T-helper 9 cell (primary cell): ENCODE measurements at places on chromosomes 7 and 10.
A peak's percentile ranks its signal among the peaks of the same experiment; 100 is the strongest.

- no peak for DNase-seq
These were observed 31.7 kb upstream of the INSIG1 start for GRCh38 chr7:155265961-155266360.

- DNase-seq, result no peak
These were observed 73.4 kb downstream of the SGMS1 start for GRCh38 chr10:50550291-50550839.

GRCh38 chr10:5910323-5911100, 20.5 kb downstream of the FBH1 start:
- DNase-seq, result no peak

- no peak for DNase-seq
These were observed 262.7 kb upstream of the CHRM2 start for GRCh38 chr7:136605532-136606329.

GRCh38 chr10:2387261-2387660, 649.9 kb upstream of the ADARB2 start:
- DNase-seq, result no peak

- DNase-seq, result no peak
These were observed 13.4 kb downstream of the C10orf71 start for GRCh38 chr10:49312246-49312869.

DNA sequence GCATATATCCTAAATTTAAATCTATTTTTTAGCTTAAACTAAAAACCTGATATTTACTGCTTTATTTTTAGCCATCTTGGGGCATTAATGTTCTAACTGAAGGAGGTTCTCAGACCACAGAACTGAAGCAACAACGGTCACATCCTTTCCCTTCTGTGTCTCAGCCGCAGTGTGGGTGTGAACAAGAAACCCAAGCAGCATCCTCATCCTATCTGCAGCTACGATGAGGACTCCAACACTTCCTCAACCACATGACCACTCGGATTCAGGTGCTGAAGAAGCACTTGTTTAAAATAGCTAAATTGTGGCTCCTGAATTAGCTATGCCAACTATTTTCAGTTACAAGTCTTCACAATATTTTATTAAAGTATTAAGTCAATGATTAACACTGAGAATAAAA, 5.3 kb downstream of the ESYT2 start:
- peak; percentile 50 for DNase-seq

GRCh38 chr10:43754569-43755260, 106.0 kb upstream of the ZNF32 start:
- DNase-seq, result no peak

DNA sequence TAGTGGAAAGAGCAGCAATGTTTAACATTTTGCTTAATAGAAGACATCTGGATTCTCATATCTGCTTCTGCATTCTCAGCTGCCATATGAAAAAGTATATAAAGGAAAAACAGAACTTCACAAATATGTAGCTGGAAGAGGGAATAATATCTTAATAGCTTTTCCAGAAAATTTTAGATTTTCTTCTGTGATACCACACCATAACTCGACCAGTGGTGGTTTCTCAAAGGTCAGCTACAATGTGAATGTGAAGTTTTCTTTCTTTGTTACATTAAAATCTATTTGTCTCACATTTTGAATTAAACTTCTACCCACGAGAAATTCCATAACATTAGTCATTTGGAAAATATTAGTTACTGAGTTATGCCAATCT, 339.8 kb downstream of the PARD3 start:
- no peak for DNase-seq

DNA sequence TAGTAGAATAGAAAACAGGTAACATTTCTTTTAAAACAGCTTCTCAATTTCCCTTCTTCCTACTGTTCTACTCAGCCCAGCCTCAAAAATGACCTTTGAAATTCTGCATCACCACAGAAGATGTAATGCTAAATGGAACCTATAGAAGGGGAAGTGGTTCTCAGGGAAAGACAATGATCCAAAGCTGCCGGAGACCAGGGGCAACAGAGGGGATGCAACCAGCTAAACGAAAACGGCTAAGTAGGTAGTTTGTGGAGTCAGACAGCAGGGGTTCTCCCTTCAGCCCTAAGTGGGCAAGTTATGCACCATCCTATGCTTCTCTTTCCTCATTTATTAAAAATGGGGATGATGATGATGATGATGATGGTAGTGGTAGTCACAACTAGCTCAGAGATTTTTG, 214.3 kb downstream of the ELMO1 start:
- DNase-seq, result no peak

DNA sequence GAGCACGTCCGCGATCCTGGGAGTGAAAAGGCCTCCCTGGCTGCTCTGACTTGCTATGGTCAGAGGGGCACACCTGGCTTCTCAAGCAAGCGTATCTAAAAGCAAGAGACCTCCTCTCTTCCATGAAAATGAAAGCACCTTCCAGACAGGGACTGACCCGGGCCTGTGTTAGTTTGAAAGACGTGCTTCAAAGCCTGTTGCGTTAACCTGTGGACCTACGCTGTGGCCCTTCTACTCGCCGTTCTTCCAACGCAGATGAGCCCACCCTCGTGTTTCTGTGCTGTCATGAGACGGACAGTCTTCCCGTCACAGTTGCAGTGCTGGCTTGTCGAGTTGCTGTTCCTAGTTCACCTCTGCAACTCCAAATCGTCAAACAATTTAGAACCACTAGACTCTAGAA, 15.5 kb upstream of the GDI2 start:
- no peak for DNase-seq

GRCh38 chr7:2353936-2354185, 766 bp upstream of the EIF3B start:
- peak; percentile 84 for DNase-seq

DNA sequence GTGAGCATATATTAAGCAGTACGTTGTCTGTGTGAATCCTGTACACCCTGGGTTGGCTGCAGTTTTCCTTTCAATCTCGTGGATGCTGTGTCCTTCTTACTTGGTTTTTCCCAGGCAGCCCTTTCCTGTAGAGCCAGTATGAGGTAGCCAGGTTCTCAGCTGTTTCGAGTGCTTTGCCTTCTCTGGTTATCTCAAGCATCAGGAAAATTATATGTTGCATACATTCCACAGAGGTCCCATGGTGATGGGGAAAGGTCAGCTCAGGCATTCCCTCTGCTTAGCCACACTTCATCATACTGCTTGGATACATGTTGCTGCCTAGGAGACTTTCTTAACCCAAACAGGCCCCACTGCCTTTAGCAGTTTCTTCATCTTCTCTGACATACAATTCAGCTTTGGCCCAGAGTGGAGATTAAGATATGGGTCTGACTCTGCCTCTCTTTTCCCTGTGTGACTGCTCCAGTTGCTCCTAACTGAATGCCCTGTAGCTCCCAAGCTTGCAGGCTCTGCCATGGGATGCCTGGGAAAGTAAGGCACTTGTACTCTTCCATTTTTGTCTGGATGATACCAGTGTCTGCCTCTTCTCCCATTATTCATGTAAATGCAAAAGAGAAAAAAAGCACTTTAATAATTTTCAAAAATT, 11.3 kb downstream of the GNAI1 start:
- no peak for DNase-seq

DNA sequence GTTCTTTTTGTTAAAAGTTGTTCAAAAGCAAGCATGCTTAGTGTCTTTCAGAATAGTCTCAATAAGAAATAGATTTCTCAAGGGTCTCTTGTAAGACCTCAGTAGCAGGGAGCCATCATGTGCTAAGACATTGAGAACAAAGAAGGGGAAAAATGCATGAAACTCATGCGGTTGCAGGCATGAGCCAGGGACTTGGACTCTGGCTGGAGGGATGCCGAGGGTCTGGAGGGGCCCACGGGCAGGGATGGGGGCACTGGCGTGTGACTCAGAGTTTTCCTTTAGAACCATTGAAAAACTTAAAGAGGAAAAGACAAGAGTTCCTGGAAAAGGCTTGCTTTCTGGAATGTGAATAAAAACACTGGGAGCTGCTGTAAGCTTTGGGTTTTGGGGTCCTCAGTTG, 253.3 kb downstream of the CCDC3 start:
- no peak for DNase-seq

GRCh38 chr10:6607778-6608177, 27.7 kb upstream of the PRKCQ start:
- no peak for DNase-seq

DNA sequence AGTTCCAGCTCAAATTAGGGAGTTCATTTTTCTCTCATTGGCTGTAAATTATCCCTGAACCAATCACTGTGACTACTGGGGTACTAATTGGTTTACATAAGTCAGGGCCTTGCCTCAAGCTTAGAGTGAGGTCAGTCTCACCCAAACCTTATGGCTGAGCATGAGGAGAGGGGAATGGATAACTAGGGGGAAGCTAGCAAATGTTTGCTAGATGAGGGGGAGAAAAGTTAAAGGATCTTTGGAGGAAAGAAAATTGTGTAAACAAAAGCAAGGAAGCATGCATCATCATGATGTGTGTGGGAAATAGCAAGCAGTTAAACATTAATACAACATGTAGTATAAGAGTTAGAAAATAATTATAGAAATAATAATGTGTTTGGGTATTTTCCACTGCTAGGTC, 121.9 kb downstream of the BBS9 start:
- no peak for DNase-seq

- DNase-seq, result no peak
These were observed 5.2 kb upstream of the HTR7 start for GRCh38 chr10:90862908-90863514.

DNA sequence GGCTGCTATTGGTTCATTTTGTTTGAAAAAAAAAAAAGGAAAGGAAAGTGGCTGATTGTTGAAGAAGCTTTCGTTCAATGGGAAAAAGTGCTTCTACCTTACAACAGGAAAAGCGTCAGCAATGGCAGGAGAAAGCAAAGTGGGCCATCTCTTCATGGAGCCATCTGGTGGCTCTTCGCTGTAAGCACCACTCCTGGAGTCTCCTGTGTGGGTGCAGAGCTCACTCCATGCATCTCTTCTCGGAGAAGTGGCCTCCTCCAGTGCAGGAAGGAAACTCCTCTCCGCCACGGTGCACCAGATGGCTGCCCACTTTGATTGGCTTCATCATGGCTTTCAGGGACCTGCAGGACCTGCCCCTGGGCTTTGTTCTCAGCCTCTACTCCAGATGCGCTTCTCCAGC, 250.9 kb downstream of the PTEN start:
- no peak for DNase-seq

GRCh38 chr7:37186753-37187152, 261.9 kb downstream of the ELMO1 start:
- DNase-seq, result no peak
